ENCODE measurements at places on chromosomes 1 and 21.

- peak; percentile 67 for DNase-seq
These were observed 205.6 kb downstream of the RHOU start for GRCh38 chr1:228940926-228941325.

GRCh38 chr1:167056529-167057231, 33.5 kb downstream of the GPA33 start:
- DNase-seq: no peak

GRCh38 chr21:44299085-44299457, 782 bp upstream of the PFKL start:
- no peak for DNase-seq

GRCh38 chr1:100581096-100581705, 43.3 kb downstream of the GPR88 start:
- peak; percentile 26 for DNase-seq

GRCh38 chr1:8481650-8482380, 163.9 kb downstream of the SLC45A1 start:
- no peak for DNase-seq

- DNase-seq: no peak
These were observed 190.6 kb upstream of the BEND5 start for GRCh38 chr1:48967318-48967717.

- DNase-seq: peak; percentile 62
These were observed 77.4 kb downstream of the DESI2 start for GRCh38 chr1:244730153-244730933.

- peak; percentile 23 for DNase-seq
These were observed 43.1 kb upstream of the S1PR1 start for GRCh38 chr1:101193733-101194169.

GRCh38 chr1:235049217-235049616, 79.4 kb downstream of the TOMM20 start:
- no peak for DNase-seq

- DNase-seq: no peak
These were observed 38.3 kb downstream of the IL6R start for GRCh38 chr1:154443274-154444013.

GRCh38 chr1:89673251-89673650, 40.3 kb downstream of the LRRC8C start:
- peak; percentile 60 for DNase-seq

DNA sequence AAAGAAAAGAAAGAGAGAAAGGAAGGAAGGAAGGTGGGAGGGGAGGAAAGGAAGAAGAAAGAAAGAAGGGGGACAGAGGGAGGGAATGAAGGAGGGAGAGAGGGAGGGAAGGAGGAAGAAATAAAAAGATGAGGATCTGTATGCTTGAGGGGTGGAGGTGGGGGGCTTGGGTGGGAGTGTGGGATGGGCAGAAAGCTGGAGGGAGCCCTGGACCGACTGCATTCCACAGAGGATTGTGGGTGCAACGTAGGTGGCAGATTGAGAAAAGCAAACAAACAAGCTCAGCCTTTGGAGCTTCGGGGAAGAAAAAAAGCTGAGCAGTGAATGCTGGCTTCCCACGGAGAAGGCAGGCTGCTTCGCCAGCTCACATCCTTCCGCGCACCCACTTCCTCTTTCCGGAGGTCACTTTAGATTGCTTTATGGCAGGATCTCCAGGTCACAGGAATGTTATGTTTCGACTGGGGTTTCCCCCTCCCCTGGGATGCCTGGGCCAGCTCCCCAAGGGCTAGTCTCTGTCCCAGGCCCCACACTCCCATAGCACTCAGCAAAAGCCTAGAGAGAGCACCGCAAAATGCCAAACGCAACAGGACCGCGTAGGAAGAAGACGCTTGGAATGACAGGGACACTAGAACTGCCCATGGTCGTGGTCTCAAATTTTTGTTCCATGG, 20.7 kb upstream of the LGALS8 start:
- peak; percentile 80 for DNase-seq

GRCh38 chr1:93980320-93981273, 71.4 kb upstream of the GCLM start:
- DNase-seq: peak; percentile 35

- DNase-seq: no peak
These were observed 618 bp upstream of the SERTAD4 start for GRCh38 chr1:210231846-210232510.

GRCh38 chr1:185759061-185759460, 24.9 kb downstream of the HMCN1 start:
- DNase-seq: no peak

- DNase-seq: no peak
These were observed 44.5 kb upstream of the DISP3 start for GRCh38 chr1:11434501-11434900.

DNA sequence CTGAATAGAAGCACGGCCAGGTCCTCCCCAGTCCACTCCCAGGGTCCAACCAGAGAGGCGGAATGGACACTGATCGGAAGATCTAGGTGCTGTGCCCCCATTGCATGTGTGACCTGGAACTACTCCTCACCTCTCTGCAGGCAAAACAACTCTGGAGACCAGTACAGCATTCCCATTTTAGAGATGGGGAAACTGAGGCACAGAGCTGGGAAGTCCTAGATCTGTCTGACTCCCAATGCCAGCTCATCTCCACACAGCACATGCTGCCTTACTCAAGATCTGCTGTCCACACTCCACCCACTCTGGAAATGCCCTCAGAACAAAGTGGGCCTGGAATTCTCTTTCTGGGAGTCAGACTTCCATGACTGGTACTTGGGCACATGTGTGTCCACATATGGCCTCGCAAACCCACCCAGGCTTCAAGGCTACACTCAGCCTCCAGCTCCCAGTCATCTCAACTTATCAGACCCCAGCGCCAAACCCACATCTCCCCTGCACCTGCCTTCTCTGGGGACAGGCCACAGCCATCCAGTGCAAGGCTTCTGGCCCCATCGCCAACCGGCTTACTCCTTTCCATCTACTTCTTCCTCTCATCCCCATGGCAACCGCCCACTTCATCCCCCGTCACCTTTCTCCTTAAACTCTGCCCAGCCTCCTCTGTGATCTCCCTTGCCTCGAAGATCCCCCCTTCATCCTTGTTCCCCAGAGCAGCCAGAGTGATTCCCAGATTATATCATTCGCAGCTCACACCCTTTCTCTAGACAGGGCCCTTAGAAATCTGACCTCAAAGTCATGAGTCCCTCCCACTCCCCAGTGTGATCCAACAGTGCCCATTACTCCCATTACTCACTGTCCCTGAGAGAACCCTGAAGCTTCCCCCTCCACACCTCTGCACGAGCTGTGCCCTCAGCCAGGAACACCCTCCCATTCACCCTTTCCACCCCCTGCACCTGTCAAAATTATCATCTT, 2.7 kb downstream of the COL8A2 start:
- DNase-seq: no peak

DNA sequence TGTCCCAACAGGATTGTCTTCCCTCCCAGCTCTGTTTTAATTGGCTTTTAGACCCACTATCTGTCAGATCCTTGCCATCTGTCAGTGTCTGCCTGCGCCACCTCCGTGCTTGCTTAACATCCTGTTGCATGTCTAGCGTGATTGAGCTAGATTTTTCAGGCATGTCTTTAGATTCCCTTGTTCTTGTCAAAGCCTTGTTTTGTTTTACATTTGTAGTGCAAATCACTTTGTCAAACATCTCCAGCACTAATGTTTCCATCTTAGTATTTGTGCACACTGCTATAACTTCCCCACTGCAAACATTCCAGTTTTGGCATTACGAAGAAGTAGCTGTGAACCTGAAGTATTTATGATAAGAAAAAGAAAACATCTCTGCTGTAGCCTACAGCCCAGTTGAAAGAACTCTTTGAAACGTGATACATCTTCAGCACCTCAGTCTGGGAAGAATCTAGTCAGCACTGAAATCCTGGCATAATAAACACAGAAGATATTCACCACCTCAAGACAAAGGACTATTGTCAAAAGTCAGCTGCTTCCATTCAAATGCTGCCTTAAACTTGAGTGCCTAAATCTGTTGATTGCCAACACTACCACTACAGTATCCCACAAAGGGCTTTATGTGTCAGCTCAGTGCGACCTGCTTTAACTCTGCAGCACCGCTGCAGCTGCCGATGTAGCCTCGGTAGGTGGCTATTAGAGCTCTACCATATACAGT, 105.0 kb downstream of the FNBP1L start:
- DNase-seq: peak; percentile 76

GRCh38 chr1:179490611-179491010, 85.1 kb downstream of the NPHS2 start:
- no peak for DNase-seq

GRCh38 chr1:176857632-176858031, 306.9 kb downstream of the ASTN1 start:
- no peak for DNase-seq

- DNase-seq: no peak
These were observed 292.4 kb downstream of the PTBP2 start for GRCh38 chr1:97013941-97014340.

GRCh38 chr1:30008372-30008997, 714.9 kb downstream of the MATN1 start:
- no peak for DNase-seq

DNA sequence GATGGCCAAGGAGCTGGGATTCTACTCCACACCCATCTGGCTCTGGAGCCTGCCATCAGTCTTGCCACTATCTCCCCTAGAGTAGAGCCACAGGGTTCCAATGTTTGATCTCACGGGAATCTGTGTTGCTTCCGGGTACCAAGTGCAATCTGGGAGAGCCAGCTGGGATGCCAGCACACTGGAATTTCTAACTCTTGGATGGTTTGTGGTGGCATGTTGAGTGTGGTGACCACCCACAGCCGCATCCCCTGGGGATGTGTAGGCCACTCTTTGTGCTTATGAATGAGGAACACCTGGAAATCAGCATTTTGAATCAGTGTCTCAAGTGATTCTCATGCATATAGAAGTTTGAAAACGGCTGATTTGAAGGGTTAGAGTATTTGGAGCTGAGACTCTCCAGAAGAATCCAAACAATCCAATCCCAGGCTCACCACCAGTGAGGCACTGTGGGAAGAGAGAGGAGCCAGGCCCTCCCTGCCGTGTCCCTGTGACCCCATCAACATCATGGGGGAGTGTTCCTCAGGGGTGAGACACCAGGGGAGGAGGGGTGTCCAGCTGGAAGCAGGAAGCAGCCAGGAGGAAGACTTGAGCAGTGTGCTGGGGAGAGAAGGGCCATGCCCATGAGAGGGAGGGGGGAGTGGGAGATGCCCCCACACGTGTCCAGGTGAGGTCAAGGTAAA, 13.4 kb downstream of the FBLIM1 start:
- no peak for DNase-seq

DNA sequence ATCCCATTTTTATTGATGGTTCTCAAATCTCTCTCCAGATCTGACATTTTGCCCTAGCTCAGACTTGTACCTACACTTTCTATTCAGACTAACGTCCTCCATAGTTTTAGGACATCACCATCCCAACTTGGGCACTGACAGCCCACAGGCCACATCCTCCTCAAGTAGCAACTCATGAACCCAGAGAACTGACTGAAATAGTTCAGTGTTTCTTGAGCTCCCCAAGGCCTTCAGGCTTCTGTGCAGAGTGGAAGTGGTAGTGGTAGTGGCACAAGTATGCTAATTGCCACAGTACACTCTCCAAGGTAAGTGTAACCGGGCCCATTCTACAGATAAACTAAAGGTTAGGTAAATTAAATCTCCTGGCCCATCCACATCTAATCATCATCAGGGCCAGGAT, 112.6 kb downstream of the SLC45A1 start:
- DNase-seq: no peak

DNA sequence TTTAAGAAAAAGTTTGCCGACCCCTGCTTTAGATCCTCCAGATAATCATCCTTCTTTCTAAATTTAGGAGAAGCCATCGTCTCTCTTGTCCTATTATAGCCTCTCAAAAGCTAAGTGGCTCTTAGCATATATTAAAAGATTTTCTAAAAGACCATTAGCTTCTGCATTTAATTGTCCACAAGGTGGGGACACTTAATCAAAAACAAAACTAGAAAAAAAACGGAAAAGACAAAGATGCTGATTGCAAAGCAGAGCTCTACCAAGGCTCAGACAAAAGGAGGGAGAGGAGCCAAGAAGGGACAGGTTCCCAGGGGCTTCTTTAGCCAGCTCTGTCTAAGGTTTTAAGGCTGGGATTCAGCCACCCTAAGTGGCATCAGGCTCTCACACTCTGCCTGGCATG, 128.3 kb upstream of the HMGB4 start:
- no peak for DNase-seq

GRCh38 chr1:186511761-186512637, 51.1 kb upstream of the PDC start:
- DNase-seq: peak; percentile 21

DNA sequence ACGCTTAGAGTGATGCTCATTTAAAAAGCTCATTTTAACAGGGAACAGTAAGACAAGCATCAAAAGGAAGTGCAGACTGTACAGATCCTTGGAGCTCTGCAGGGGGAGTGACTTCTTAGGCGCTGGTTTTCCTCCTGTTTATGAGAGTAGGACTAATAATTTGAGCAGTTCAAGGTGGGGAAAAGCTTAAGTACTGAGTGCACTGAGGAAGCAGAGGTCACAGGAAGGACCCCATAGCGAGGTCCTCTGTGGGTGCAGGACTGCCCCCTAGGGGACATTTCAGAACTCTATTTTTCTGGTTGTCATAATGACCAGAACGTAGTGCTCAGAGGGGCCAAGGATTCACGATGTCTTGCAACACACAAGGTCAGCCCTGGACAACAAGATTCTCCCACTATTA, 112.1 kb downstream of the HLCS start:
- peak; percentile 70 for DNase-seq

DNA sequence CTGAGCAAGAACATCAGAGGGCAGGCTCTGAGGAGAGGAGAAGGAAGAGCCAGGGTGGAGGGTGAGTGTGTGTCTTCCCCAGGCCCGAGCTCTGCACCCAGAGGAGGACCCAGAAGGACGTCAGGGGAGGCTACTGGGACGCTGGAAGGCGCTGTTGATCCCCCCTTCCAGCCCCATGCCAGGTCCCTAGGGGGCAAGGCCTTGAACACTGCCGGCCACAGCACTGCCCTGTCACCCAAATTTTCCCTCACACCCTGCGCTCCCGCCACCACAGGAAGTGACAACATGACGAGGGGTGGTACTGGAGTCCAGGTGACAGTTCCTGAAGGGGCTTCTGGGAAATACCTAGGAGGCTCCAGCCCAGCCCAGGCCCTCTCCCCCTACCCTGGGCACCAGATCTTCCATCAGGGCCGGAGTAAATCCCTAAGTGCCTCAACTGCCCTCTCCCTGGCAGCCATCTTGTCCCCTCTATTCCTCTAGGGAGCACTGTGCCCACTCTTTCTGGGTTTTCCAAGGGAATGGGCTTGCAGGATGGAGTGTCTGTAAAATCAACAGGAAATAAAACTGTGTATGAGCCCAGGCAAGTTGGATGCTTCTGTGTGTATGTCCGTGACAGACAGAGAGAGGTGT, 17.1 kb downstream of the BCAN start:
- DNase-seq: no peak

Measured in NB4 (cell line).